Fibroblast of villous mesenchyme (primary cell): ENCODE measurements at places on chromosomes 12 and 14. TPM values are rescaled to one million over a fixed set of nuclear protein-coding genes. Genes with fewer than 3 reads are reported as not detected.

The PTGDR gene
- 0.32 TPM in 1 of 2 replicates, not detected in the other for total RNA-seq

The OTOGL gene
- under 0.01 TPM in 2 replicates for total RNA-seq

The KITLG gene
- 13.8 and 16.4 TPM in 2 replicates for total RNA-seq

The VRTN gene
- not detected in 2 replicates for total RNA-seq

The SIX1 gene
- total RNA-seq: under 0.01 and 0.64 TPM in 2 replicates

The MYF5 gene
- not detected in 2 replicates for total RNA-seq

The MYF6 gene
- total RNA-seq: not detected in 2 replicates

DNA sequence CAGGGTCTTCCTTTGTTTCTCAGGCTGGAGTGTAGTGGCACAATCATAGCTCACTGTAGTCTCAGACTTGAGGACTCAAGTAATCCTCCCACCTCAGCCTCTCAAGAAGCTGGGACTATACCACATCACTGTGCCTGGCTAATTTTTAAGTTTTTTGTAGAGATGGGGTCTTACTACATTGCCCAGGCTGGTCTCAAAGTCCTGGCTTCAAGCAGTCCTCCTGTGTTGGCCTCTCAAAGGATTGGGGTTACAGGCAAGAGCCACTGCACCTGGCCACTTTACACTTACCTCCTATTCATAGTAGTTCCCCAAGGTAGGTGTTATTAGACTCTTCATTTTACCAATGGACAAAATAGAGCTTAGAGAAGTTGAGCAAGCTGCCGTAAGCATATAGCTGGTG lies 29.2 kb downstream of the STYX start:
- no peak for DNase-seq

DNA sequence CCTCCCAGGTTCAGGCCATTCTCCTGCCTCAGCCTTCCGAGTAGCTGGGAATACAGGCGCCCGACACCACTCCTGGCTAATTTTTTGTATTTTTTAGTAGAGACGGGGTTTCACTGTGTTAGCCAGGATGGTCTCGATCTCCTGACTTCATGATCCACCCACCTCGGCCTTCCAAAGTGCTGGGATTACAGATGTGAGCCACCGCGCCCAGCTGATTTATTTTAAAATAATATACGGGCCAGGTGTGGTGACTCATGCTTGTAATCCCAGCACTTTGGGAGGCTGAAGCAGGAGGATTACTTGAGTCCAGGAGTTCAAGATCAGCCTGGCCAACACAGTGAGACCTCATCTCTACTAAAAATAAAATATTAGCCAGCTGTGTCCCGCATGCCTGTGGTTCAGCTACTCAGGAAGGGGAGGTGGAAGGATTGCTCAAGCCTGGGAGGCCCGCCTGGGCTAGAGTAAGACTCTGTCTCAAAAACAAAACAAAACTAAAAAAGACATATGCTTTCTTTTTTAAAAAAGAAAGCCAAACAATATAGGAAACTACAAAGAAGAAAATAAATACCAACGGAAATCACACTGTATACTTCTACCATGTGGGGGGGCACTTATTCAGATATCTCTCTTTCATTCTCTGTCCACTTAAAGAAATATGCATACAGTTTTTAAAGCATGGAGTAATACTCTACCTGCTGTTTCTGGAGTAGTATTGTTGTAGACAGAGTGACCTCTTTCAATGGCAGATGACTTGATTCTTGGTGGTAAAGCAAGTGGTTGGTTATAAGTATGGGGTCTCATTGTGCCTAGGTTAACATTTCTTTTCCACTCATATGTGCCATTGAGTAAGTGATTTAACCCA lies 930 bp upstream of the MIA2 start:
- DNase-seq: peak; percentile 89

DNA sequence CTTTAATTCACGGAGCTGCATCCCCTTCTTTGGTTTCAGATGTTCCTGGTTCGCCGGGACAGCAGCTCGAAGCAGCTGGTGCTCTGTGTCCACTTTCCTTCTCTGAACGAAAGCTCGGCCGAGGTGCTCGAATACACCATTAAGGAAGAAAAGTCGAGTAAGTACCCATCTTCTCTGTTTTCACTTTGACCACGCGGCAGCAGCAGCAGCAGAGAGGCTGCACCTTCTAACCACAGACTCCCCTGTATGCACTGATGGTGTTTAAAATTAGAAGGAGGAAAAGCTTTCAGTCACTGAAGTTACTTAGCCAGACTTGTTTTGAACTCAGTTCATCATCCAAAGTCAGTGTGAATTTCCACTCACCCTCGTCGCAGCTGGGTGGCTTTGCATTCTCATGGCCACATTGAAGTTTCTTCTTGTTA lies 63.8 kb downstream of the RIN3 start:
- no peak for DNase-seq

- peak; percentile 51 for DNase-seq
Observed at GRCh38 chr14:91058042-91058581, 2.3 kb downstream of the RPS6KA5 start.

DNA sequence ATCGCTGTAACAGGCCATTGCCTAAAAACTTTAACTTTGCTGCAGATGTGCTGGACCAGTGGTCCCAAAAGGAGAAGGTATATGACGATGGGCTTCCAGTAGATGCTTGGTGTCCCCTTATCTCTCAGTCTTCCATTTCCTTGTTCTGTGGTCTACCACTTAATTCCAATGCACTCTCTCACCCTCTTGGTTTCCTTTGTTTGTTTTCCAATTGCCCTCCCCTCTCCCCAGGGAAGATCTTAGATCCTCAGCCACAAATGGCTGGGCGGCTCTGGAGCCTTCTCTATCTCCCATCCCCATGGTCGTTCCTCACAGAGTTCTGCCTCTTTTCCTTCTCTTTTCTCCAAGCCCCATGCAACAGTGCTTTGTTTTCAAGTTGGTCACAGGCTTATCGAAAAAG lies 584 bp downstream of the ACSM4 start:
- DNase-seq: no peak

DNA sequence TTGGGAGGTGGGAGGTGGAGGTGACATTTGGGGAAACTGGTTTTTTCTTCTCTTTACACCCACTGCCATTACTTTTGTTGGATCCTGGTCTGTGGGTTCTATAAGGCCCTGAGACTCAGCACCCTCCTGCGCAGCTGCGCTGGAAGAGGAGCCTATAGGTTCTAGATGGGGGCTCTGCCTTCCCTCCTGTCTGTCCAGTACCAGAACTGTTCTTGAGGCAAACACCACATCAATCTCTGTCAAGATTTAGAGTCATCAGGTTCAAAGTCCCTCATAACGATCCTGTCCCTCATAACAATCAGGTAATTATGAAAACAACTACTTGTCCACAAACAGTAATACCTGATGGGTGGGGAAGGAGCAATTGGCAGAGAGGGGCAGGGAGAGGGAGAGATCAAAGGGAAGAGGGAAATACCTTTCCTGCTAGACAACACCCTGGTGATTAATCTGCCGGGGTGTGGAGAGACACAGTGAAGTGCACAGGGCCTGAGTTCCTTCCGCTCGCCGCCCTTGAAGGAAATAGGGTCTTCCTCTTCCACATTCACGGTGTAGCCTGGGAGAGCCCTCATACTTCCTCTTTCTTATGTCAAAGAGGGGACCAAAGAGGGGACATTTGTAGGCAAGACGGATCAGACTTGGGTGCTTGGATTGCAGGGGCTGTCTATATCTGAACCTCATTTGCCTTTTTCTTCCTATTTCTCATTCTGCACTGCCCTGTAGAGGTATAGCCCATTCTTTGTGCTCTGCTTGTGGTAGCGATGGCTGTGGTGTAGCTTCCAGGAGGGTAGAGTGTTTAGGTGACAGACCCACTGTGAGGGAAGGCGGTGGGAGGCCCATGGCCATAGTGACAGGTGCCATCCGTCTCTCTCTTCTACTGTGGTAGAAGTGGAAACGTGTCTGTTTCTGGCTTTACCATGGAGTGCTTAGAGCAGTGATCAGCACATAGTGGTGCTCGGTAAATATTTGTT lies 12.6 kb downstream of the GPRC5A start:
- DNase-seq: no peak

- no peak for DNase-seq
Observed at GRCh38 chr12:60269611-60270269, 673.9 kb downstream of the SLC16A7 start.

DNA sequence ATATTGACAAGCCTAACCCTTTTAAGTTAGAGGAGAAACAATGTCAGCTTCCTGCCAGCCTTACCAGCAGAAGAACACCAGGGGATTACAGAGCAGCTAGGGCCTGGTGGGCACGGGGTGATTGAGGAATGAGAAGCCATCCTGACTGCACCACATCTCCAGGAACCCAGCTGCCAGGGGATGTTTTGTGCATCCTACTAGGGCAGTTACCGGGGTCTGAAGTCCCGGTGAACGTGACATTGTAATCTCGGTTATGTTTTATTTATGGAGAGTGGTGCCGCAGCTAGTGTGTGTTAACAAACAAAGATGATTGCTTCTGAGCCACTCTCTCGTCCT lies 115.9 kb downstream of the BCL11B start:
- DNase-seq: no peak

GRCh38 chr14:25259470-25259869 lies 209.5 kb upstream of the STXBP6 start:
- DNase-seq: no peak

DNA sequence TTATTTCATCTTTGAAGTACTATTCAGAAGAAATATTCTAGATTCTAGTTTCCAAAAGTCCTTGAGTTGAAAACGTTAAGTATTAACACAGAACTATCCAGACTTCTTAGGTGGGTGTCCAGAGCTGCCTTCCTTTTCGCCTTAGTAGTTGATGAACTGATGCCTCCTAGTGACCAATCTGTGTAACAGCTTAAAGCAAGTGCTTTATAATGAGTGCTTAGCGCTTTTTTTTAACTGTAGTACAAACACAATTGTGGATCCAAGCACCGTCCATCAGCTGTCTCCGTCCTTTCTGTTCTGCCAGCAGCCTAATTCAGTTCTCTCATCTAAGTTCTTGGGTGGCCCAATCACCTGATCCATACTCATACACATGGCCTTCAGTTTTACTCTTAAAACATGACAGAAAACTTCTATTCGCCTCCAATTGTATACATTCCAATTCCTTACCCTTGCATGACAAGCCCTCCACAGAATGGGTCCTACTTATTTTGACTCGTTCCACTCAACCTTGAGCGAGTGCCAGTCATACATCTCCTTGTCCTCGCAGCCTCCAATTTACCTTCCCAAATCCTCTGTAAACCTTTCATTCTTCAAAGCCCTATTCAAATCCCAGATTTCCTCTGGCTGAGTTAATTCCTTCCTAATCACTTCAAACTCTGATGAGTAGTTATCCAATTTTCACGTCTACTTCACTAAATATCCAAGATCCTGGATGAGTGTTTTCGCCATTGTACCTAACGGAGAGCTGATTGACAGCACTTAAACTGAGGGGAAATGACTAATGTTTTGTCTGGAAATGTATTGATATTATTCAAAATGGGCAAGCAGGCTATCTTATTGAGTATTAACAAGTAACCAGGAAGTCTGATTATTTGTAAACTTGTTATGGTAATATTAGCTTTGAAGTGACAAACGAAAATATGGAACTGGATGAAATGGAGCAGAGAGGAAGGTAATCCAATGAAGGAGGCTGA lies 5.8 kb upstream of the PHLDA1 start:
- peak; percentile 88 for DNase-seq
